ENCODE measurements at places on chromosomes 13 and 19.
A peak's percentile ranks its signal among the peaks of the same experiment; 100 is the strongest.

DNA sequence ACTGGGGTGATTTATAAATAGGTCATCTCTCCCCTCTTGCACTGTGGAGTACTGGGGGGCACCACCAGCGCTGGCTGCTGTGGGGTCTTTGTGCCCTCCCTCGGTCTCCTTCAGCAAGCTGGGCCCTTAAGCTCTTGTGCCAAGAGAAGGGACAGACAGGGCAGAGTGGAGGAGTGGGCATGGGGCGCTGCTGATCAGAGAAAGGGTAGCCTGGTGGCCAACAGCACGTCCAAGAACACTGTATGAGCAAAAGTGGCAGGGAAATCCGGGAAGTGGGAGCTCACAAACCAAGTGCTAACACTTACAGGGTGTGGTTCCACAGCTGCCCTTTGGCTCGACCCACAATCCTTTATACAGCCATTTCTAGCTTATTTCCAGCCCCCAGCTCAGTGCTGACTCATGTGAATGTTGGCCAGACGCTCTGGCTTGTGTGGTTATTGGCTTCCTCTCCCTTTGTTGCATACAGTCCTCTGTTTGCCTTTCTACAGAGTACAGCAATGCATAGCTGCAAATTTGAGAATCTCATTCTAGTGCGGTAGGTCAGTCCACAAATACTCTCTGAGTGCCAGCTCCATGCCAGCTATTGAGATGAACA lies 298.8 kb downstream of the SHISA2 start:
- no peak for DNase-seq
- H3K27me3 ChIP-seq = peaks cover 18% of the 10 kb centered on the region
- H3K27ac ChIP-seq = no peak overlapping the region
- no peaks in the 10 kb centered on the region for H3K36me3 ChIP-seq
- no peak overlapping the region for H3K4me3 ChIP-seq

GRCh38 chr13:20190481-20191310 lies 2.0 kb downstream of the GJB2 start:
- no peaks in the 10 kb centered on the region for H3K36me3 ChIP-seq
- peaks cover 33% of the 10 kb centered on the region for H3K27me3 ChIP-seq
- no peak overlapping the region for H3K4me3 ChIP-seq
- H3K4me1 ChIP-seq = peaks cover 31% of the 10 kb centered on the region
- no peak for DNase-seq

DNA sequence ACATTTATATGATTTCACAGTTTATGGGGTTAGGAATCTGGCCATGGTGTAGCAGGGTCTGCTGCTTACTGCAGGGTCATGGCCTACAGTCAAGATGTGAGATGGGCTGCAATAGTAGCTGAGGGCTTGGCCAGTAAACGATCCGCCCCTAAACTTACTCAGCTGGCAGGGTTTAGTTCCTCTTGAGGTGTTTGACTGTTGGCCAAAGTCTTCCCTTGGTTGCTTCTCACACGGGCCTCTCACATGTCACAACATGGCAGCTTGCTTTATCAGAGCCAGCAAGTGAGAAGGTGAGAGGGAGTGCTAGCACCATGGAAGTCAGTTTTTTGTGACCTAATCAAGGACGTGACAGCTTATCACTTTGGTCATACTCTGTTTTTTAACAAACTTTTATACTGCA lies 77.1 kb downstream of the DNAJC3 start:
- H3K4me3 ChIP-seq = no peak overlapping the region
- H3K27me3 ChIP-seq = no peaks in the 10 kb centered on the region
- peaks cover 3% of the 10 kb centered on the region for H3K4me1 ChIP-seq
- no peak for DNase-seq
- H3K36me3 ChIP-seq = peaks cover 17% of the 10 kb centered on the region

- no peak for DNase-seq
- H3K4me3 ChIP-seq = no peak overlapping the region
- H3K27ac ChIP-seq = no peak overlapping the region
- H3K36me3 ChIP-seq = no peaks in the 10 kb centered on the region
- no peaks in the 10 kb centered on the region for H3K4me1 ChIP-seq
- no peaks in the 10 kb centered on the region for H3K27me3 ChIP-seq
These were observed 306.6 kb downstream of the ATP8A2 start for GRCh38 chr13:25678398-25678797.

- DNase-seq = no peak
- no peaks in the 10 kb centered on the region for H3K36me3 ChIP-seq
- no peak overlapping the region for H3K27ac ChIP-seq
- peaks cover 7% of the 10 kb centered on the region for H3K4me1 ChIP-seq
- peaks cover 4% of the 10 kb centered on the region for H3K27me3 ChIP-seq
These were observed 27.2 kb downstream of the WDR88 start for GRCh38 chr19:33159149-33159548.

DNA sequence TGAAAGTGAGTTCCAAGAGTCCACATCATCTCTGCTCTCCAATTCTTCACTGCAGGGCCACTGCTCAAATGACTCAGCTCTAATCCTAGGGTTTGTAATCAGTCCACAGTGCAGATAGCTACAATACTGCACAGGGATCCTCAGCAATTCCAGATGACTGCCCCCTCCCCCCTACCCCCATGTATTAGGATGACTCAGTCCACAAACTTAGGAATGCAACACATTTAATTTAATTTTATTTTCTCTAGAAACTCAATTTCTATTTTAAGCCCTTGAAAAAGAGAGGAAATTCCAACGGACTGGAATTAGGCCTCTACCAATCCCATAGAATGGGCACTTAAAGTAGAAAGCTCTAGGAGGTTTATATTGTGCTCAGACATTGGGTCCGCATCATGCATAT lies 173.8 kb upstream of the SOX21 start:
- no peaks in the 10 kb centered on the region for H3K27me3 ChIP-seq
- DNase-seq = no peak
- no peaks in the 10 kb centered on the region for H3K4me1 ChIP-seq
- H3K27ac ChIP-seq = no peak overlapping the region
- no peaks in the 10 kb centered on the region for H3K36me3 ChIP-seq
- H3K4me3 ChIP-seq = no peak overlapping the region

DNA sequence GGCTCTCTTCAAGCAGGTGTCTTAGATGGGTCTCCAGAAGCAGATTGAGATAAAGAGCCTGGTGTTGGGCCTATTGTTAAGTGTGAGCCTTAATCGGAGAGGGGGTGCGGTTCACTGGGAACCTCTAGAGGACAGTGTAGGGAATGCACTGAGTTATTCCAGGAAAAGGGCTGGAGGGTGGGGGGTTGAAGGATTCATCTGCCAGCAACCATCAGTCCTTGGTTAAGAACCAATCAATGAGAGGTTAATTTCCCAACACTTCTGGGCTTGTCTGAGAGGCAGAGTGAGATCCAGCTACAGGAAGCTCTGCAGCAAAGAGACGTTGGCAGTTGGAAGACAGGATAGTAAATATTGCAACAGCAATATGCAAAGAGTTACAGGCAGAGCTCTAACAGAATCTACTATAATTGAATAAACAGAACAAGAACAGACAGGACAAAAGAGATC lies 28.7 kb downstream of the CYP4F2 start:
- H3K4me3 ChIP-seq = no peak overlapping the region
- H3K27ac ChIP-seq = no peak overlapping the region
- no peaks in the 10 kb centered on the region for H3K27me3 ChIP-seq

DNA sequence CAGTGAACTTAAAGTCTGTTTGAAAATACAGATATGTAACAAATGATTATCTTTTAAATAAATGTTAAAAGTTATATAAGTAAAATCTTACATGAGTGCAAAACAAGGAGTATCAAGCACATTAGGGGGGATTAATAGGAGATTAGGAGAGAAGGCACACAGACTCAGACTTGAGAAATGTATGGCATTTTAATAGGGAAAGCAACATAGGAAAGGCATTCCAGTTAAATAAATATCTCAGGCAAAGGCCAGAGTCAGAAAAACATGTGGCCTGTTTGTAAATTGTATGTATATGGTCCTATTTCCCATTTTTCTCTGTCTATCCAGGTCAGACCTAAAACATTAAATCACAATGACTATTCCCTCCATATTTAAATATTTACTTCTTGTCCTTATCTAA lies 462.7 kb downstream of the GPC6 start:
- no peak overlapping the region for H3K4me3 ChIP-seq
- no peak for DNase-seq
- no peaks in the 10 kb centered on the region for H3K4me1 ChIP-seq
- no peaks in the 10 kb centered on the region for H3K27me3 ChIP-seq

DNA sequence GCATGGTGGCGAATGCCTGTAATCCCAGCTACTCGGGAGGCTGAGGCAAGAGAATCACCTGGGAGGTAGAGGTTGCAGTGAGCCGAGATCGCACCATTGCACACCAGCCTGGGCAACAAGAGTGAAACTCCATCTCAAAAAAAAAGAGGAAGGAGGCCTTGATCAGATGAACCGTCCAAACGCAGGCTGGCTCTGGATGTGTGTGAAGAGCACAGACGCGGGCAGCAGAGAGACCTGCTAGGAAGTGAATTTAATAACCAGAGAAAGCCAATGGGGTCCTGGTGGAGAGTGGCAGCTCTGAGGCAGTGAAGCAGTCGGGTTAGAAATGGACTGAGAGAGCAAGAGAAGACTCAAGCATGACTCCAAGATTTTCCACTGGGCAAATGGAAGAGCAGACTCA lies 136.5 kb downstream of the RNF17 start:
- H3K36me3 ChIP-seq = peaks cover 37% of the 10 kb centered on the region
- no peak for DNase-seq
- H3K27ac ChIP-seq = peak overlapping the region; percentile 37
- no peaks in the 10 kb centered on the region for H3K27me3 ChIP-seq
- H3K4me1 ChIP-seq = peaks cover 7% of the 10 kb centered on the region
- H3K4me3 ChIP-seq = no peak overlapping the region

- no peak overlapping the region for H3K27ac ChIP-seq
- no peaks in the 10 kb centered on the region for H3K27me3 ChIP-seq
- DNase-seq = peak; percentile 4
- peak overlapping the region; percentile 56 for H3K4me3 ChIP-seq
These were observed 343.0 kb downstream of the PCDH9 start for GRCh38 chr13:66887088-66887487.

DNA sequence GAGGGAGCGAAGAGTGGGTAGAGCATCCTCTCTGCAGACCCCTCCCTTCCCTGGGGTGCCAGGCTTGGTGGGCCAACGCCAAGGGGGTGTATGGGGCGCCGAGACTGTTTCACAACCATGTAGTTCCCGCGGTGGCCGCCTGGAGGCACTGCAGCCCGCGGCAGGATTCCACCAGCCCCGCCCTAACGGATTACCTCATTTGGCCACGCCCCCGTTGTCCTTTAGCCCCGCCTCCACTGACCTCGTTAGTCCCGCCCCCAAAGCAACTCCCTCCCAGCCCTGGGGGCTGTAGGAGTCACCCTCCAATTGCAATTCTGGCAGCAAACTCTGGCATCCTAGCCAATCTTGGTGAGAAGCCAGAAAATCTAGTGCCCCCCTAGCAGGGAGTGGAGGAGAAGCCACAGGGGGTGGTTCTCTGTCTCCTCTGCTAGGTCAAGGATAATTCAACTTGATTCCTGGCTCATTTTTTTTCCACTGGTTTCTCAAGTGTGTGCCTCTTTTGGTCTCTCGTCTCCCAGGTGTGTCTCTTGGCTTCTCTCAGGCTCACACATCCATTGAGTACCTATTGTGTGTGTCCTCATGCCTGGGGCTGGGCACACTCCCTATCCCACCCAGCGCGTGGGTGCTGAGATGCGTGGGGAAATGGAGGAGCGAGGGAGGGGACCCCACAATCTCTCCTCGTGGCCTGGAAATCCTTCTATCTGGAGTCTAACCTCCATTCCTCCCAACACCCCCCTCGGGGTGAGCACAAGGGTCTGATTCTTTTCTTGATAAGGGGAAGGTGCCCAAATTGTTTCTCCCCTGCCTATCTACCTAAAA lies 2.0 kb downstream of the OLFM2 start:
- H3K4me1 ChIP-seq = peaks cover 23% of the 10 kb centered on the region
- no peak overlapping the region for H3K4me3 ChIP-seq
- peak; percentile 71 for DNase-seq
- H3K27me3 ChIP-seq = peaks cover 60% of the 10 kb centered on the region
- H3K27ac ChIP-seq = no peak overlapping the region
- H3K36me3 ChIP-seq = peaks cover 2% of the 10 kb centered on the region

Data from stimulated activated naive B cell treated with anti-CD40 and anti-IgM and Interleukin-4, amounts not matched to agents 10 μg/mL and 1 μg/mL and 100 μg/mL, for 72 hours (primary cell).